NCI-H1092 treated with DMSO at 0.1 percent for 48 hours (cell line): ENCODE measurements at places on chromosomes 4 and X.
A peak's percentile ranks its signal among the peaks of the same experiment; 100 is the strongest.

GRCh38 chr4:47696823-47697222 lies 141.0 kb downstream of the CORIN start:
- no peak for DNase-seq

GRCh38 chr4:105374071-105374470 lies 99.8 kb downstream of the PPA2 start:
- DNase-seq: no peak

DNA sequence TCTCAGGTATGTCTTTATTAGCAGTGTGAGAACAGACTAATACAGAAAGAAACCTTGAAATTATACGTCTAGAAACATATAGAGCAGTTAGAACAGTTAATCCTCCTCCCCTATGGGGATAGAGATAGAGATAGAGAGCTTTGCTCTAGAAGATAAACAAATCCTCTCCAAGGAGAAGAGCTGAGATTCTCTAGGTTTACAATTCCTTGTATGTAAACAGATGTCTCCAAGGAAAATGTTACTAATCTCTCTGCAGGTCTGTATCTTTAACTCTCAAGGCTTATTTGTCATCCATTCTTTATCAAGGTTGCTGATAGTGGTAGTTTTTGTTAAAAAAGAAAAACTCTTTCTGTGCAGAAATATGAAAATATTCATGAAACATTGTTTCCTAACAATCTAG lies 282.1 kb upstream of the GIMD1 start:
- DNase-seq: no peak

- no peak for DNase-seq
Measured at GRCh38 chrX:119917877-119918276, 22.2 kb downstream of the AKAP14 start.

DNA sequence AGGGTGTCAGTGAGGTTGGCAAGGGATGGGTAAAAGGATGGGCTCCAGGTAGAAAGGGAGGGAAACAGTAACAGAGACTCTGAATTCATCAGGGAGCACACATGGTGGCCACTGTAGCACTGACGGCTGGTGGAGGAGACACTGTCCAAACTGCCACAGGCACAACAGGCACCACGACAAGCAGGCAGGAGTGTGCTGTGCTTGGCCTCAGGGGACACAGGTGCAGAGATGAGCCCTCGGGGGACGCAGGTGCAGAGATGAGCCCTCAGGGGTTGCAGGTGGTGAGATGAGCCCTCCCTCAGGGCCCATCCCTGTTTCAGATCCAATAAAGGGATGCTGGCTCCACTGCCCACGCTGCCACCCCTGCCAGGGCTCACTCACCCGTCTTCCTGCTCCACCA lies 7.6 kb downstream of the PDE6B start:
- DNase-seq: no peak

DNA sequence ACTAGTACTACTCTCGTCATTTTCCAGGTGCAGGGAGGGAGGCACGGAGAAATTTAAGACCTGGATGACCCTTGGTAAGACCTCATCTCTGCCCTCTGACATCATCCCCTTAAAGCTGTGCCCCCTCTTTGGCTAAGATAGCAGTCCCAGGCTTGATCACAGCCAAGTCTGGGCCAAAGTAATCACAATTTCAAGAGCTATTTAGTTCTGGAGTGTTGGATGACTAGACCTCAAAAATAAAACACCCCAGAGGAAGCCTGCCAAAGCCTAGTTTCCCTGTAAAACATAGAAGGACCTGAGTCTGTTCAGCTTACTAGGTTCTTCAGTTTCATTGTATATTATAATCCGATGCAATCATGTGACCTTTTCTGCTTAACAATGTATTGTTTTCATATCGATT lies 144.6 kb upstream of the ARHGEF9 start:
- DNase-seq: no peak

- DNase-seq: peak; percentile 6
Measured at GRCh38 chr4:165368114-165368513, 10.7 kb upstream of the CPE start.

DNA sequence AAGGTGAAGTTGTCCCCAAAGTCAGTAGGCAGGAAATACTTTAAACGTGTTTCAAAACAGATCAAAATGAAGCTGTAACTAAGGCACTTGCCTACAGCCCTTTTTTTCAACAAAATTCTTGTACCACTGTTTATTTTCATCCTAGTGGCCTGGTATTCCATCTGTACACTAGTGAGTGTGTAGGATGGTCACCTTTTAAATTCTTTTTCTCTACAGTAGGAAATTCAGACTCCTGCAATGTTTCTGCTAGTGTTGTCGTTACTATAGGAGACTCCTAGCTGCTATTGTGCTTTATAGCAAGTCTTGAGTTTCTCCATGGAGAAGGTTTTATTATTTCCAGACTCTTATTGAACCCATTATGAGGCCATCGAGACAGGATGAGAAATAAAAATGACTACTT lies 7.0 kb upstream of the NHS start:
- no peak for DNase-seq

- DNase-seq: no peak
Measured at GRCh38 chr4:117481742-117482141, 396.4 kb upstream of the TRAM1L1 start.

- peak; percentile 54 for DNase-seq
Measured at GRCh38 chrX:38804682-38805431, 3.6 kb downstream of the MID1IP1 start.

- DNase-seq: no peak
Measured at GRCh38 chr4:90215286-90215685, 88.1 kb downstream of the CCSER1 start.

DNA sequence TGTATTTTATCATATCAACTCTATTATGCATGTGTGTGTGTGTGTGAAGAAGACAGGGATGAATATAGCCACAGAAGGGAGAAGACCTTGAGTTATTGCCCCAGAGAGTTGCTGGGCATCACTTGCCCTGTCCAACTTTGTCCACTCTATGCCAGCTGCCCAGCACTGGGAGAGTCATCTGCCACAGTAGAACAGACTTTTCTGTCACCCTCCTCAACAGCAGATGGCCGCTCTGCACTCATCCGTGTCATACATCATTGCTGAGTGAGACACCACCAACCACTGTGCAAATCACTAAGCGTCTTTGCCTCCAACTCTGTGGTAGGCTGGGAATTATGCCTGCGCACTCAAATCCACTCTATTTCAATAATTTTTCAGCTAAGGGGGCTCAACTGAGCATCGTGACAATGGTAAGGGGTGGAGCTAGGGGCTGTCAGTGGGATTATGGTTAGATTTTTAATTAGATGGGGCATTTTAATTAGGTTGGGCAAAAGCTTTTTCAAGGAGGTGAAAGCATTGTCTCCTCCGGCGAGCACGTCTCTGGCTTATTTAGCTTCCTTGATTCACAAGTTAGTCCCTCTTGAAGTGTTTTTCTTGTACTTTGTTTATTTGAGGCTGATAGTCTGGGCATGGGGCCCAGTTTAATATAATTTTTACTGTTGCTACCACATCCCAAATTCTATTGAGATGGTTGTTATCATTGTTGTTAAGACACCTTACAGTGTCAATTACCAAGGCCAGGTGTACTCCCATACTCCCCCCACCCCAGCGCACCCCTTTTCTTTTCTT lies 100.1 kb upstream of the KLF3 start:
- DNase-seq: peak; percentile 41

GRCh38 chr4:184810720-184811119 lies 15.0 kb downstream of the ACSL1 start:
- no peak for DNase-seq

DNA sequence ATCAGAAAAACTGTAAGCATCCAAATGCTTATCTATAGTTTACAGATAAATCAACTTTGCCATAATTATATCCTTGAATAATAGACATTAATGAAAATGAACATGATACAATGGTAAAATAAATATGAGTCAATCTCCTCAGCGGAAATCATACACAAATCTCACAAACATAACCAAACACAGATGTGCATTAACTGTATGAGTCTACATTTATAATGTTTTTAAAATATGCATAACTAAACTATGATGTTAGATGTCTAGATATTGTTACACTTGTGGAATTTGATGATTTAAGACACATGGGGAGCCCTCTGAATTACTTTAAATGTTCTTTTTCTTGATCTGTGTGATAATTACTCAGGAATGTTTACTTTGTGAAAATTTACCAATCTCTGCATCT lies 951.2 kb downstream of the TECRL start:
- no peak for DNase-seq

- no peak for DNase-seq
Measured at GRCh38 chr4:127829014-127829413, 46.9 kb downstream of the HSPA4L start.

DNA sequence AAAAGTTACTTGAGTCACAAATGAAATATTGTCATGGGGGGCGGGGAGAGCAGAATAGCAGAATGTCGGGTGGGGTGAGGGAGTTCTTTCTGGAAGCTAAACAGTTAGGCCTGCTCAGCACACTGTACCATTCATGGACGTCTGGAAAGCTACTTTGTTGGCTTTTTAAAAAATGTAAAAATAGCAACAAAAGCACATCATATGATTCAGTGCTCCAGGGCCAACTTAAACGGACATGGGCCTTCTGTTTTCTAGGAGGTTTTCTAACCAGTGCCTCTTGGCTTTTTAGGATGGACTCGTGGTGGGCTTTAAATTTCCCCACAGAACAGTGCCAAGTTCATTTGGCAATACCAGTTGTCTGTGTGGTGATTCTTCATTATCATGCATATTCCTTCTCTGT lies 57.4 kb upstream of the CLCN4 start:
- no peak for DNase-seq

GRCh38 chr4:6154875-6155274 lies 45.5 kb downstream of the JAKMIP1 start:
- no peak for DNase-seq

DNA sequence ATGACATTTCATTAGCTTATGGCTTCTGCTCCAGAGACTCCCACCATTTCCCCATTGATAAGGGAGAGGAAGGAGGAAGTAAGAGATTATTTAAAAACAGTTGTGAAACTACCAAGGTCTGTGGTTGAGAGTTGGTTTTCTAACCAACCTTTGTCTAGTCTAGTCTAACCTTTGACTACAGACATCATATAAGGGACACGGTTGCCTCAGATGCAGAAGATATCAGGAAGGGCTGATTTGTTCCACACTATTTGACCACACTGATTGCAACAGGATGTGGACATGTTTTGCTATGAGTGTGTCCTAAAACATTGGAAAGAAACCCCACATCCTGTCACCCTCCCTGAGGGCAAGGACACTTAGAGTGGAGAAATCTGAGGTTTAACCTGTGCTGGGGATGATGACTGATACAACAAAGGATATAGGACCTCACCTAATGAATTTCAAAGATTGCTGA lies 53.0 kb downstream of the COQ2 start:
- no peak for DNase-seq

GRCh38 chr4:107991945-107992630 lies 2.4 kb downstream of the HADH start:
- no peak for DNase-seq

DNA sequence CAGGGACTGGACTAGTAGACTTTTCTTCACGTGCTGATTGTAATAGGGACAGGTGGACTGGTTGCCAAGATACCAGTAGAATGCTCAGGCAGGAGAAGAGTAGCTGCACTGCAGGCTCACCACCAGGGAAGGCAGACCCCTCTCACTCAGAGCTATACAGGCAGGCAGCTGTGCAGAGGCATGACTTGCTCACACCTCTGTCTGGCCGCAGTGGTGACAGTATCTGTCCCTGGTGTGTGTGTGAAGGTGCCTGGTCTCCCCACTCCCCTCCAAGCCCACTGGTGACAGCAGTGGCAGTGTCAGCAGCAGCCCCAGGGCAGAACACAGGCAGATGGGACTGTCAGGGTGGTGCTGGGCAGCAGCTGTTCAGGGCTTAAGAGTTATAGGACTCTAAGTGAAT lies 140.7 kb downstream of the RPS6KA6 start:
- DNase-seq: peak; percentile 4
